PC-3 (cell line): ENCODE measurements at places on chromosomes 7 and 10.

DNA sequence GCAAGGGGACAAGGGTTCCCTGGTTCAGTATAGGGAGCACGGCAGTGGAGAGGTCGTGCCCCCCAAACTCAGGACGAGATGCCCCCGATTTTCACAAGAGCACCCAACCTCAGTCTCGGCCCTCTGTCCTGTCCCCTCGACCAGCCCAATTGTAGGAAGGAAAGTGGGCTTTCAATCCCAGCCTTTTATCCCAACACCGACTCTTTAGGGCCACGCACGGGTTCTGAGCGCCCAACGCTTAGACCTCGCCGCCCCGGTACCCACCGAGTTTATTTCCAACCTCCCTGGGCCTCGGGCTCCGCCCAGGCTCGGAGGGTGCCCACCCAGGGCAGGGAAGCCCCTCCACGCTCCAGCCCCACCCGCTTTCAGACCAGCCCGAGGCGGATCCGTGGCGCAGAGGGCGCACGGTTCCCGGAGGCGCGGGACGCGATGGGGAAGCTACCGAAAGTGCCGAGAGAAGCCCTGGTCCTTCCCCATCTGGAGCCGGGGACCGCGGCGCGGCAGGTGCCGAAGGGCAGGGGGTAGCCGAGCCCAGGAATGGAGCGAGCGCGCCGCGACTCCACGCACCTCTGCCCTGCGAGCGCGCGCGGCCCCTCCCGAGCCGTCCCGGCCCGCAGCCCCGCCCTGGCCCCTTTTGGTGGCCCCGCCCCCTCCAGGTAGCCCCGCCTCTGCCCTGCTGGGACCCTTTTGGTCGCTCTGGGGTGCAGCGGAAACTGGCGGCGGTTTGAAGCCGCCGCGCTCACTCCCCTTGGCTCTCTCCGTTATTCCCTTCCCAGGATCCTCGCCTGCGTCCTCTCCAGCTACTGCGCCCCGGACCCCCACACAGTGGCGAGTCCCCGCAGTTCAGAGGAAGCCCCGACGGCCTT lies 20.4 kb downstream of the GRID2IP start:
- H3K4me3 ChIP-seq, result no peak overlapping the region
- no peak for DNase-seq
- peaks cover 4% of the 10 kb centered on the region; the same call in 1 of the 2 replicates for H3K27me3 ChIP-seq
- H3K36me3 ChIP-seq, result no peaks in the 10 kb centered on the region

GRCh38 chr10:100662067-100662466 lies 83.3 kb upstream of the PAX2 start:
- no peak overlapping the region for H3K27ac ChIP-seq
- H3K27me3 ChIP-seq, result peaks cover 18% of the 10 kb centered on the region
- H3K36me3 ChIP-seq, result no peaks in the 10 kb centered on the region
- H3K4me1 ChIP-seq, result no peaks in the 10 kb centered on the region

- no peaks in the 10 kb centered on the region for H3K36me3 ChIP-seq
- H3K27ac ChIP-seq, result no peak overlapping the region; the same call in 1 of the 2 replicates
- peak; percentile 21 for DNase-seq
- no peaks in the 10 kb centered on the region for H3K27me3 ChIP-seq
- H3K4me1 ChIP-seq, result peaks cover 19% of the 10 kb centered on the region
- peak overlapping the region; percentile 98 for H3K4me3 ChIP-seq
These were observed 699 bp downstream of the CLIP2 start for GRCh38 chr7:74289659-74290552.

DNA sequence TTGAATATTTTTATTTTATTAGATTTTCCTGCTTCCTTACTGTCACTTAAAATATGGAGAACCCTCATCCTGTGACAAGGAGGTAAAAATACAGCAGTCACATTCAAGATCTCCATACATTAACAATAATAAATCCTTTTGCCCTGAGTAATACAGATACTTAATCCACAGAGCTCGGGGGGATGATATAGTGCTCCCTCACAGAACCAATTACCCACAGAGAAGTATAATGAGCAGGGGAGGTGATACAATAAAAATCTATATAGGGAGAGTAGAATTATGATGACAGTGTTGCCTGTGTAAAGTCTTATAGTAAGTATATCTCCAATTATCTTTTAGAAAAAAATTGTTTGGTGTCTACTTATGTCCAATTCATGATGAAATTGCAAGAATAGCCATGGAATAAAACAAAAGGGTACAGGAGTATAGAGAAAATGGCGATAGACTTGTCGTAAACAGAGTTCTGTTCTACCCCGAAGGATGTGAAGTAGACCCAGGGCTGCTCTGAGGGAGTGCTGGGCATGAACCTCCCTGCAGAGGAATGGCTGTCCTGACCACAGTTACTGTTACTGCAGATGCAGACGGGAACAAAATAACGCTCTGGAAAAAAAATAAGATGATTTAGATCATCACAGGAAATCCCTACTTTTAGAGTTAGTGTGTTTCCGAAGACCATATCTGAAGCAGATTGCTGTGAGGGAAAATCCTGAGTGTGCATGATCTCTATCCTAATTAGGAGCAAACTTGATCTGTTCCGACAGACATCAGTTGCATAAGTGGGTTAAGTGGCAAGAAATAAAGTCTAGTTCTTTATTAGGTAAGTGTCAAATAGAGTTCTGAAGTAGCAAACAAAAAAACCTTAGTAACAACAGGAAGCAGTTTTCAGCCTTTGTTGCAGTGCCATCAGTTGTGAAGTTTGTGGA lies 123.7 kb downstream of the KAT6B start:
- no peaks in the 10 kb centered on the region for H3K36me3 ChIP-seq
- peaks cover 56% of the 10 kb centered on the region for H3K4me1 ChIP-seq
- no peaks in the 10 kb centered on the region for H3K27me3 ChIP-seq

DNA sequence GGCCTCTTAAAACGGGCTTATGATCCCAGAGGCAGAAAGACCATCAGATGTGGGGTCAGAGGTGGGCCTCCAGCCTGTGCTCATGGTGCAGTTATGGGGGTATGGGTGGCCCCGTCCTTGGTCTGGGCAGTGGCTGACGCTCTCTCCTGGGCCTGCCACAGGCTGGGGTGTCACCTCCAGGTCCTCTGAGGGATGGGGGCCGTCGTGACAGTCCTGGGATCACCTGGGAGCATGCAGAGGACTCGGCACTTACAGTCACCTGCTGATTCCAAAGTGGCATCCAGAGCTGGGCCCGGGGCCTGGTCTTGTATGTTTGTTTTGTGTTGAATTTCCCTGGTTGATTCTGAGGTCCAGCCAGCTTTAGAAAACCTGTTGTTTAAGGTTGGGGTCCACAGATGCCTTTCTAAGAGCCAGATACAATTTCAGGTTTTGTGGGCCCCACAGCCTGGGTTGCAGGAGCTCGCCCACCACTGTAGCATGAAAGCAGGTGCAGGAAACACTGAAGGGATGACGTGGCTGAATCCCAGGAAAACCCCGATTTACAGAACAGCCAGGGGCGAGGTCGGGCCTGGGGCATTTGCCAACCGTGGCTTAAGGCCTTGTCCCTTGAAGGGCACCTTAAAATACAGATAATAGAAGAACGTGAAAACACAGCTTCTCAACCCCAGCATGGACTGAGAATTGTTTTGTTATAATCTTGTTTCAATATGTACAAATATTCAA lies 170.7 kb upstream of the PPP2R2D start:
- no peak overlapping the region for H3K4me3 ChIP-seq
- H3K4me1 ChIP-seq, result no peaks in the 10 kb centered on the region
- no peak overlapping the region for H3K27ac ChIP-seq
- no peak for DNase-seq
- no peaks in the 10 kb centered on the region for H3K36me3 ChIP-seq

GRCh38 chr10:18005445-18005780 lies 53.7 kb downstream of the SLC39A12 start:
- peak overlapping the region; percentile 18; the same call in 1 of the 2 replicates for H3K4me3 ChIP-seq
- no peaks in the 10 kb centered on the region for H3K27me3 ChIP-seq
- no peaks in the 10 kb centered on the region for H3K36me3 ChIP-seq
- H3K27ac ChIP-seq, result no peak overlapping the region
- DNase-seq, result no peak
- peaks cover 10% of the 10 kb centered on the region; the same call in 1 of the 2 replicates for H3K4me1 ChIP-seq

- DNase-seq, result no peak
- H3K4me3 ChIP-seq, result no peak overlapping the region
- H3K27ac ChIP-seq, result no peak overlapping the region
- no peaks in the 10 kb centered on the region for H3K27me3 ChIP-seq
- no peaks in the 10 kb centered on the region; the same call in 1 of the 2 replicates for H3K4me1 ChIP-seq
These were observed 204.7 kb upstream of the ZNF32 start for GRCh38 chr10:43853369-43853768.

- H3K36me3 ChIP-seq, result no peaks in the 10 kb centered on the region
- H3K4me3 ChIP-seq, result no peak overlapping the region
- H3K27me3 ChIP-seq, result no peaks in the 10 kb centered on the region
- H3K4me1 ChIP-seq, result peaks cover 38% of the 10 kb centered on the region
These were observed 88.5 kb downstream of the PRLHR start for GRCh38 chr10:118506671-118507590.

DNA sequence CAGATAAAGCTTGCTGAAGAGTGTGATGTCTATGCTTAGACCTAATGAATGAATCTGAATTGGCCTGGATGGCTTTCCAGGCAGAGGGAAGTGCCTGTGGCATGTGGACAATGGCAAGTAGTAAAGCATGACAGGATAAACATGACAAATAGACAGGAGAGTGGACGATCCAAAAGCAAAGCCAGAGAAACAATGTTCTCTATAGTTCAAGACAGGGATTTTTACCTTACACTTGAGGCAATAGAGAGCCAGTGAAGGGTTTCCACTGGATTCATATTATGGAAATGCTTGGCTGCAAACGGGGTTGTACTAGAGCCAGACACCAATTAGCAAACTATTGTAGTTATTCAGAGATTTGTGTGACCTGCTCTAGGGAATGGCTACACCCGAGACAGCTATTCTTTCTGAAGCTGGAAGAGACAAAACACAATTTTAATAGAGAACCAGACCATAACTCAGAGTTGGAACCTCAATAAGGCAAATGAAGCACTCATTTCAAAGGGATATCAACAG lies 2.3 kb downstream of the AGMO start:
- H3K27ac ChIP-seq, result no peak overlapping the region
- H3K27me3 ChIP-seq, result no peaks in the 10 kb centered on the region
- no peak for DNase-seq
- H3K4me3 ChIP-seq, result no peak overlapping the region
- H3K36me3 ChIP-seq, result no peaks in the 10 kb centered on the region

- no peak overlapping the region for H3K27ac ChIP-seq
- DNase-seq, result no peak
- 0 out of 2 replicates have a peak, but pooled peaks cover 2% of the 10 kb centered on the region for H3K27me3 ChIP-seq
- no peaks in the 10 kb centered on the region for H3K36me3 ChIP-seq
These were observed 135.4 kb upstream of the PCBD1 start for GRCh38 chr10:71023704-71024283.

GRCh38 chr7:66627151-66627681 lies 1.5 kb upstream of the KCTD7 start:
- H3K36me3 ChIP-seq, result no peaks in the 10 kb centered on the region
- DNase-seq, result no peak
- H3K27me3 ChIP-seq, result no peaks in the 10 kb centered on the region
- H3K4me1 ChIP-seq, result peaks cover 8% of the 10 kb centered on the region; the same call in 1 of the 2 replicates
- no peak overlapping the region for H3K4me3 ChIP-seq

- H3K4me3 ChIP-seq, result no peak overlapping the region
- DNase-seq, result no peak
- H3K4me1 ChIP-seq, result 0 out of 2 replicates have a peak, but pooled peaks cover 3% of the 10 kb centered on the region
- no peak overlapping the region for H3K27ac ChIP-seq
These were observed 4.8 kb upstream of the PDE1C start for GRCh38 chr7:32074787-32075585.

DNA sequence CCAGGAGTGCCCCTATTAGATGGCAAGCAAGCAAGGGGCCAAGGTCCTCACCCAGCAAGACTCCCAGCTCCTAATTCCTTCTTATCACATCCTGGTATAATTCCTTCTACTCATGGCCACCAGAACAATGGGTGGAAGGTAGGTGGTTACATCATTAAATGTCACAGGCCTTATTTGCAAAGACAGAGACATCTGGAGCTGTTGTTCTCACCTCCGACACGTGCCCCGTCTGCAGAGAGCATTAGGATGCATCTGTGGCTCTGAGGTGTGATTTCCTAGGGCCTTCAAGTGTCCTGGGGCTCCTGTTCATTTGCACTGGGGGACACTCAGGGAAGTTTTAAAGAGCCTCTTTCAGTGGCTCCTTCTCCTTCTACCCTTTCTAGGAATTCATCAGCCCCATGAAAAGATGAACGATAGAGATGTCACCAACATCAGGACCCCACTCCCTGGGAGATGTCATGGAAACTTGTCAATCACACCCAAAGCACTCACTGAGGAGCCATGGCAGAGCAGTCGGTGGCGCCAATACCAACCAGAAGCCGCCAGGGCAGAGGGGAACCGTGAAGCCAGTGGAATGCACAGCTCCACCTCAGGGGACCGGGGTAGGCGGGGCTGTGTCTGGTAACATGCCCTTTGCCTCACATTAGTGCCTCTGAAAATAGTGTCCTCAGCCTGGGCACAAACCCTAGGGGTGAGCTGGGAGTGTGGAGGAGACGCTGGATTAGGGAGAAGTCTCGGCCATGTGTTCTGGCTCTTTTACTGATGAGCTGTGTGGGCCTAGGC lies 2.9 kb upstream of the ATP6V0E2 start:
- DNase-seq, result no peak
- H3K27me3 ChIP-seq, result no peaks in the 10 kb centered on the region
- H3K27ac ChIP-seq, result no peak overlapping the region
- H3K4me3 ChIP-seq, result no peak overlapping the region

- H3K27ac ChIP-seq, result no peak overlapping the region
- H3K4me3 ChIP-seq, result no peak overlapping the region
- peaks cover 4% of the 10 kb centered on the region; the same call in 1 of the 2 replicates for H3K4me1 ChIP-seq
- H3K27me3 ChIP-seq, result no peaks in the 10 kb centered on the region
- no peak for DNase-seq
- peaks cover 2% of the 10 kb centered on the region; the same call in 1 of the 2 replicates for H3K36me3 ChIP-seq
These were observed 52.4 kb upstream of the RHEB start for GRCh38 chr7:151572136-151572535.

DNA sequence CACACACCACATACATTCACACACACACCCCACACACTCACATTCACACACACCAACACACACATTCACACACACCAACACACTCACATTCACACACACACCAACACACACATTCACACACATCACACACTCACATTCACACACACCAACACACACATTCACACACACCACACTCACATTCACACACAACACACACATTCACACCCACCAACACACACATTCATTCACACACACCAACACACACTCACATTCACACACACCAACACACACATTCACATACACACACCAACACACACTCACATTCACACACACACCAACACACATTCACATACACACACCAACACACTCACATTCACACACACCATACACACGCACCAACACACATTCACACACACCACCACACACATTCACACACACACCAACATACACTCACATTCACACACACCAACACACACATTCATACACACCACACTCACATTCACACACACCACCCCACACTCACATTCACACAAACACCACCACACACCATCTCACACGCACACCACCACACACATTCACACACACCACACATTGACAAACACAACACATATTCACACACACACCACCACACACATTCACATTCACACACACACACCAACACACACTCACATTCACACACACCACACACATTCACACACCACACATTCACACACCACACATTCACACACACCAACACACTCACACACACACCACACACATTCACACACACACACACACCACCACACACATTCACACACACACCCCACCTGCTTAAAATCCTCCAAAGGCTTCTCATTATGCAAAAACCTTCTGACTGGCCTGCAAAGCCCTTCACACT lies 9.0 kb downstream of the TAS2R40 start:
- no peak overlapping the region for H3K27ac ChIP-seq
- DNase-seq, result no peak
- H3K4me1 ChIP-seq, result no peaks in the 10 kb centered on the region
- H3K36me3 ChIP-seq, result no peaks in the 10 kb centered on the region

GRCh38 chr7:129865925-129866201 lies 86.9 kb downstream of the UBE2H start:
- no peaks in the 10 kb centered on the region for H3K27me3 ChIP-seq
- no peak overlapping the region for H3K27ac ChIP-seq
- H3K4me3 ChIP-seq, result no peak overlapping the region
- peaks cover 2% of the 10 kb centered on the region; the same call in 1 of the 2 replicates for H3K36me3 ChIP-seq
- DNase-seq, result no peak
